Adipose tissue (tissue), 3 donors: ENCODE measurements at places on chromosomes 3 and 15. TPM values are rescaled to one million over a fixed set of nuclear protein-coding genes. Genes with fewer than 3 reads are reported as not detected.

Gene NR2F2
- polyA plus RNA-seq, result 31.4 TPM

Gene AP4E1
- polyA plus RNA-seq, result 3.1 TPM

Gene PLIN1
- polyA plus RNA-seq, result 128 TPM

Gene TGFBR2
- 125 TPM for polyA plus RNA-seq

Gene UNC13C
- not detected for polyA plus RNA-seq

Gene PIGZ
- polyA plus RNA-seq, result 7.7 TPM

Gene CHST13
- 0.94 TPM for polyA plus RNA-seq

Gene HDC
- 0.44 TPM for polyA plus RNA-seq

Gene SEMA7A
- polyA plus RNA-seq, result 2.4 TPM

Gene GOLGA6B
- not detected for polyA plus RNA-seq

Gene RASL12
- polyA plus RNA-seq, result 21.6 TPM
